Glutamatergic neuron (in vitro differentiated cells): ENCODE measurements at places on chromosomes 11 and 22. TPM values are rescaled to one million over a fixed set of nuclear protein-coding genes. Genes with fewer than 3 reads are reported as not detected.

The RFPL2 gene
- 1.4 TPM for total RNA-seq

DNA sequence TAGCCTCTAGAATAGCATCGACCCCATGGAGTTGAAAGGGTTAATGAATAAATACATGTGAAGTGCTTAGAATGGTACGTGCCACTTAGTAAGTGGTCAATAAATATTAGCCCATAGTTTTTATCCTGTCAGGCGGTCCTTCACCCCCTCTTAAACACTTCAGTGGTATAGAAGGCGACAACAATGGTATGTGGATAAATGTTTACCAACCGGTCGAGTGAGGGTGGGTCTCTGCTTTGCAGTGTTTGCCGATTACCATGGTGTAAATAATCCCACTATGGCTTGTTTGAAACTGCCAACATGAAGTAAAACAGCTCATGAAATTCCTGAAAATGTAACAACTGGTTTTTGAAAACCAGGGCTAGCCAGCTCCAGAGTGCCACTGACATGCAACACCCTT, 541.2 kb downstream of the BUD13 start:
- H3K36me3 ChIP-seq, result peaks cover 14% of the 10 kb centered on the region
- H3K27ac ChIP-seq, result no peak overlapping the region
- H3K4me1 ChIP-seq, result peaks cover 3% of the 10 kb centered on the region
- H3K4me3 ChIP-seq, result no peak overlapping the region

DNA sequence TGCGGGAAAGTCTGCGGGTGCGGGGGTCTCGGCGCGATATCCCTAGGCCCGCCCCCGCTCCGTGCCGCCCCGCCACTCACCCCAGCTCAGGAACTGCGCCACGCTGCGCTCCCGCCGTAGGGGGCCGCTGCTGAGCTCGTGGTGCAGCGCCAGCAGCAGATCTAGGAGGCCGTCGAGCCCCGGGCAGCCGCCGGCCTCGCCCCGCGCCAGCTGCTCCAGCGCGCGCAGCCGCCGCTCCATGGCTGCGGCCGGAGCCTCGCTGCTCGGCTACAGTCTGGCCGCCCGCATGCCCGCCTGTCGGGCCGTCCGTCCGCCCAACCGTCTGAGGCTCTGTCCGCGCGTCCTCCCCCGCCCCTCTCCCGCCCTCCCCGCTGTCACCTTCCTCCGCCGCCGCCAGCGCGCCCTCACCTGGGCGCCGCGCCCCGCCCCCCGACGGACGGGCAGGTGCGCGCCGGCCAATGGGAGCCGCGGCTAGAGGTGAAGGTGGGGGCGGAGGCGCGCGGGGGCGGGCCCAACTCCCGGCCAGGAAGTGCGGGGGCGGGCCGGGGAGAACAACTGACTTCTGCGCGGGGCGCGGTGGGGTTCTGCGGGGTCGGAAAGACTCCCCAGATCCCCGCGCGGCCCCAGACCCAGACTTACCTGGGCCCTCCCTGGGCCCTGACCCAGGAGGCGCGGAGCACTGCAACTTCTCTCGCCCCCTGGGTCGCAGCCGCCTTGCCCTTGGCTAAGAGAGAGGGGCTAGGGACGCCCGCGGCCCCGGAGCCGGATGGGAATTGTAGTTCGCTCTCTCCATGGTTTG, at the start of gene CDC42BPG:
CDC42BPG (minus strand) TSS at position 324 of the 799 bp plus-strand sequence; CDS start at position 240, 84 bp downstream.
- H3K4me1 ChIP-seq, result peaks cover 5% of the 10 kb centered on the region
- peaks cover 1% of the 10 kb centered on the region for H3K36me3 ChIP-seq
- peaks cover 16% of the 10 kb centered on the region for H3K27me3 ChIP-seq
- DNase-seq, result peak; percentile 86
- H3K4me3 ChIP-seq, result peak within 1 kb of the TSS; percentile 82

DNA sequence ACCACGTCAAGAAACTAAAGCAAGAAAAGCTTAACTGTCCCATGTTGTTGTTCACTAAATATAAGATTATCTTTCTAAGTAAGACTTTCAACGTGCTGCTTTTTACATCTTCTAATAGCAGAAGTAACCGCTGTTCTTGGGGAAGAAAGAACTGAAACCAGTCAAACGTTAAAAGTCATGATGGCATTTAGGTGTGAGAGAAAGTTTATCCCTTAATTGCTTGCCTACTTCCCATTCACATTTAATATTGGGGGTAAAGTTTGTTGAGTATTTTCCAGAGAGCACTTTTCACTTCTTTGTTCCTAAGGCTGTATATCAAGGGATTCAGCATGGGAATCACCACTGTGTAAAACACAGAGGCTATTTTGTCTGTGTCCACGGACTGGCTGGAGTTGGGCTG, 970 bp downstream of the OR5B21 start:
- no peaks in the 10 kb centered on the region for H3K36me3 ChIP-seq
- peaks cover 2% of the 10 kb centered on the region for H3K27me3 ChIP-seq
- no peaks in the 10 kb centered on the region for H3K4me1 ChIP-seq
- H3K27ac ChIP-seq, result no peak overlapping the region

DNA sequence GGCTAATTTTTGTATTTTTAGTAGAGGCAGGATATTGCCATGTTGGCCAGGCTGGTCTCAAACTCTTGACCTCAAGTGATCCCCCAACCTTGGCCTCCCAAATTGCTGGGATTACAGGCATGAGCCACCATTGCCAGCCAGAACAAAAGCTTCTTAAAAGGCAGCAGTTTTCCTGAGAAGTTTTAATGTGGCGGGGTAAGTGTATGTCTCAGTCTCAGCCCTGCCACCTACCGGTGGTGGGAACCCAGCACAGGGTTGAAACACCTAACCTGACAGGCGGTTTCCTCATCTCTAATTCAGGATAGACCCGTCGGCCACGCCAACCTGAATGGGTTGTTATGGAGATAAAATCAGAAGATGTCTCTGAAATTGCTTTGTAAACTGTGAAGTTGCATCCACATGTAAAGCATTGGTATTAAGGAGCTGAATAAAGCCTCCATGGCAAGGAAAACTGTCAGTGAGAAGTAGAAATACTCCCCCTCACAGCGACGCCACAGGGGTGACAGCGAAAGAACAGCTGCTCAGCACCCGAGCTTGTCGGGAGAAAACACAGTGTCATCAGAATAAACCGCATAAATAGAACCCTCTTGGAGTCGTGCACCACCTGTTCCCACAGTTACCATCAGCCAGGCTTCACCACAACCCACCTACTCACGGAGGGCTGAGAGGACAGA, 165.9 kb upstream of the NCAM1 start:
- H3K4me1 ChIP-seq, result peaks cover 60% of the 10 kb centered on the region
- peak; percentile 67 for DNase-seq
- H3K27me3 ChIP-seq, result peaks cover 10% of the 10 kb centered on the region
- H3K4me3 ChIP-seq, result no peak overlapping the region

GRCh38 chr11:45708887-45709663, 43.7 kb upstream of the CHST1 start:
- no peak for DNase-seq
- H3K4me3 ChIP-seq, result no peak overlapping the region
- H3K4me1 ChIP-seq, result no peaks in the 10 kb centered on the region
- no peak overlapping the region for H3K27ac ChIP-seq
- H3K27me3 ChIP-seq, result peaks cover 1% of the 10 kb centered on the region
- no peaks in the 10 kb centered on the region for H3K36me3 ChIP-seq

GRCh38 chr11:96540875-96541274, 151.1 kb downstream of the JRKL start:
- no peak overlapping the region for H3K27ac ChIP-seq
- H3K36me3 ChIP-seq, result no peaks in the 10 kb centered on the region
- DNase-seq, result no peak
- no peaks in the 10 kb centered on the region for H3K4me1 ChIP-seq
- no peak overlapping the region for H3K4me3 ChIP-seq
- H3K27me3 ChIP-seq, result no peaks in the 10 kb centered on the region

DNA sequence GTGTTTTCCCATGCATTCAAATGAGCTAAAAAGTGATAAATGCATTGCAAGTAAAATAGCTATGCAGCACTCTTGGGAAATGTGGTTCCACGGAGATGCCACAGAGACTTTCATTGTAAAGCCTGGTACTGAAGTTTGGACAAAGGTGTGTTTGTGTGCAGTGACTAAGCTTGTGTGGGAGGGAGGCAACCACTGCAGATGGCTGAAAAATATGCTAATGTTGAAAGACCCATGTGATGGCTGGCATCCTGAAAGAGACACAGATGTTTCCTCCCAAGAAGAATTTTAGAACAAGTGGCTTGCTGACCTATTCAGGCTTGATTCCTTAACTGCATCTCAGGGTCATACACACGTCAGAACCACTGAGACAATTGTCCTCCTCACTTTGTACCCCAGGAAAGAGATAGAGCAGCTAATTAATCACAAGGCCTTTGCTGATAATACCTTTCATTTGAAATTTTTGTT, 73.8 kb downstream of the FAM76B start:
- no peak overlapping the region for H3K4me3 ChIP-seq
- peaks cover 6% of the 10 kb centered on the region for H3K4me1 ChIP-seq
- no peaks in the 10 kb centered on the region for H3K36me3 ChIP-seq
- H3K27ac ChIP-seq, result no peak overlapping the region
- peaks cover 2% of the 10 kb centered on the region for H3K27me3 ChIP-seq

DNA sequence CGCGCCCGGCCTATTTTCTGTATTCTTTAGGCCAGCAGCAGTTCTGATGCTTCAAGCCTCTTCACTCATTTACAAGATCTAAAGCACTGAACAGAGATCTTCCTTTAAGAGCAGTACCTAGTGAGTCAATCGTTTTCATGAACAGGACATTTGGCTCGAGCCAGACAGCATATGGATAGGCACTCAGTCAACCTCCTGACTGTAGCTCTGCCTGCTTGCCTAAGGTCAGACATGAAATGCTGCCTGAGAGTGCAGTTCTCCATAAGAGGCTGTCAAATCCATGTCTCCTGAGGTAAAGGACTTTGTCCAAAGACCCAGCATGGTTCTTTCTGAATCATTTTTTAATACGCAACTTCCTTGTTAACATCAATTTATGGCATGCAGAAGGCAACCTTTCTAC, 941.2 kb downstream of the DLG2 start:
- no peak overlapping the region for H3K27ac ChIP-seq
- H3K4me1 ChIP-seq, result no peaks in the 10 kb centered on the region
- H3K36me3 ChIP-seq, result no peaks in the 10 kb centered on the region

The MAML2 gene
- total RNA-seq, result 2.1 TPM

DNA sequence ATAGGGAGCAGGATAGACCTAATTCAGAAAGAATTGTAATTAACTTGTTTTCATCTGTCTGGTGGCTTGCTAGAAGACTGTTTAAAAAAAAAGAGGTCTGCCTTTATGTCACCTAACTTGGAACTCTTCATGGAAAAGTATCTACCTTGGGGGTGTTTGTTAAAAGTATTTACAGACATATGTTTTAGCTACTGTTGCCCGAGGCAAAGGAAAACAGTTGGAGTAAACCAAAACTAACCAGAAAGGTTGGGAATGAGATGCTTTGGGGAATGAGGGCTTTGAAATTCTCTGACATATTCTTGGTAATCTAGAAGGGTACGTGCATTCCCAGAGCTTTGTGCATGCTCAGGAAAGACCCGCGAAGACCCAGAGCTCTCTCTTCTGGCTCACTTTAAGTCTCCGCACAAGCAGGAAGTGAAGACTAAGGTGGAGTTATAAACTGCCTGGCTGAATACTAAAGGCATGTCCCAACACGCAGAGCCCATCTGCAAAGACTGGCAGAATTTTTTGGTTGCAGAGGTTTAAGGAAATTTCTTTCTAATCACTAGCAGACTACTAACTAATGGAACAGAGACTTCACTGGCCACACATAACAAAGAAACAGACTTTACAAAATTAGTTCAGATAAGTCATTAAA, 33.2 kb downstream of the HIKESHI start:
- no peak for DNase-seq
- H3K27me3 ChIP-seq, result no peaks in the 10 kb centered on the region
- no peak overlapping the region for H3K4me3 ChIP-seq
- H3K36me3 ChIP-seq, result no peaks in the 10 kb centered on the region
- H3K4me1 ChIP-seq, result no peaks in the 10 kb centered on the region

GRCh38 chr22:43263645-43264514, 76.9 kb upstream of the TTLL12 start:
- no peak overlapping the region for H3K27ac ChIP-seq
- no peak for DNase-seq
- no peak overlapping the region for H3K4me3 ChIP-seq
- H3K27me3 ChIP-seq, result peaks cover 3% of the 10 kb centered on the region

- no peaks in the 10 kb centered on the region for H3K36me3 ChIP-seq
- H3K27ac ChIP-seq, result no peak overlapping the region
- H3K4me3 ChIP-seq, result peak overlapping the region; percentile 75
- peaks cover 8% of the 10 kb centered on the region for H3K4me1 ChIP-seq
- H3K27me3 ChIP-seq, result peaks cover 10% of the 10 kb centered on the region
- peak; percentile 19 for DNase-seq
These were observed 3.8 kb downstream of the PIM3 start for GRCh38 chr22:49964136-49965090.
